ENCODE measurements at places on chromosomes 6 and 20. TPM values are rescaled to one million over a fixed set of nuclear protein-coding genes. Genes with fewer than 3 reads are reported as not detected.

Gene HMGCLL1
- 1.2 TPM for total RNA-seq

Gene GSTA2
- not detected for total RNA-seq

Gene PNPLA1
- not detected for total RNA-seq

Gene ERVFRD-1
- total RNA-seq = not detected

Gene ARFGEF2
- 36.4 TPM for total RNA-seq

Gene TAAR2
- not detected for total RNA-seq

Gene POM121L2
- total RNA-seq = not detected

Gene TRAPPC3L
- total RNA-seq = 0.24 TPM

Gene VGLL2
- 1.7 TPM for total RNA-seq

DNA sequence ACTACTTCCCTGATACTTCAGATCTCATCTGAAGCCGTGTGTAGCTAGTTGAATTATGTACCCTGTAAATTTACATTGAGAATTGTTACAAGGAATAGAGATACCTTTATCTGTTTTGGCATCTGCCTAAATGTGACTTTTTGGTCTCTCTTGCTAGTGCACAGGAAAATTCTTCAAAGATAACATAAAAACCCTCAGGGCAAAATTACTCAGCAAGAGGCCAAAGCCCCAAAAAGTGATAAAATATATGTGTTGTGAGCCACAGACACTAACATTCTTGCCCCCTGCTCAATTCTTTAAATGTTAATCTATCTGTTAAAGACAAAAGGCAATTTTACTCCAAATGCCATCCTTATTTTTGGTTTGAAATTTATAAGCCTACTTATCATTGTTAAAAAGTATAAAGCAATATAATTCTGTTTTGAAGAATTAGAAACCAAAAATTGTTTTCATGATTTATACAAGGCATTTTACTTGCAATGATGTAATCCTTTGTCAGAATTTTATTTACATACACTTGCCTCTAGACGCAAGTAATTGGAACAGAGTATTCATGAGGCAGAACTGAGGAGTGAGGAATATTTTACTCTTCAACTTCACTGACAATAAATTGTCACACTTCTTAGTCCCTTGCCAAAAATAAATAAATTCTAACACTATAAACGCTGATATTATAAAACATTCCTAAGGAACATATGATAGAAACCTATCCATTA is 186.2 kb downstream of the EPM2A start:
- no peak for DNase-seq

GRCh38 chr6:87738000-87738399 is 36.0 kb upstream of the AKIRIN2 start:
- no peak for DNase-seq

DNA sequence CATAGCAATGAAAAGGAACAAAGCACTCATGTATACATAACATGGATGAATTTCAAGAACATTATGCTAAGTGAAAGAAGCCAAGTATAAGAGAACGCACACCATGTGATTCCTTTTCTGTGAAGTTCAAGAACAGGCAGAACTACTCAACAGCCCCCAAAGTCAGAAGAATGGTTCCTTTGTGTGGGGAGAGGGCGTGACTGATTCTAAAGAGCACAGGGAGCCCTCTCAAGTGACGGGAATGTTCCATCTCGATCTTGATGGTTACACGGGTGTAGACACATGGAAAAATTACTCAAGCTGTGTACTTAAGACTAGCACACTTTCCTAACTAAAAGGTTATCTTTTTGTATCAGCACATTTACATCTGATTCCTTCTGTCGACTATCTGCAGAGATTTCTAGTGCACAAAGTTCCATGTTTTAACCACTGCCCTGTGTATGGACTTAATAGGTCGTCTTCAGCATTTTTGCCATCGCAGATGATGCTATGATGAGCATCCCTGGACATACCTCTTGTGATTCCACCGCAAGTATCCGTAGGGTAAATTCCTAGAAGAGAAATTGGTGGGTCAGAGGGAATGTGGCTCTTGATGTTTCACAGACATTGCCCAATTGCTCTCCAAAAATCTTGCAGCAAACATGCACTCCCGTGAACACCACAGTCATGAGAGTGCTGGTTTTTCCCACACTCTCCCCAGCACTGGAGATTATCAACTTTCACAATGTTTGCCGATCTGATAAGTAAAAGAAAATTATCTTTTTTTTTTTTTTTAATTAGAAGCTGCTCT is 279.3 kb downstream of the BMP7 start:
- DNase-seq = no peak

GRCh38 chr20:2558581-2559278 is 22.4 kb downstream of the TMC2 start:
- DNase-seq = no peak

GRCh38 chr6:44653761-44654218 is 266.3 kb downstream of the CDC5L start:
- no peak for DNase-seq

GRCh38 chr6:147000545-147001488 is 203.4 kb upstream of the STXBP5 start:
- DNase-seq = no peak

GRCh38 chr6:134774201-134774638 is 175.7 kb downstream of the ALDH8A1 start:
- no peak for DNase-seq

GRCh38 chr6:102549221-102549874 is 1155.8 kb downstream of the GRIK2 start:
- DNase-seq = no peak

- DNase-seq = no peak
Measured at GRCh38 chr20:16095226-16095625, 478.0 kb downstream of the KIF16B start.

GRCh38 chr20:23100720-23101107 is 14.6 kb upstream of the CD93 start:
- no peak for DNase-seq

- no peak for DNase-seq
Measured at GRCh38 chr6:12295558-12296254, 5.5 kb downstream of the EDN1 start.

GRCh38 chr6:129759796-129760605 is 50.0 kb upstream of the ARHGAP18 start:
- DNase-seq = no peak

DNA sequence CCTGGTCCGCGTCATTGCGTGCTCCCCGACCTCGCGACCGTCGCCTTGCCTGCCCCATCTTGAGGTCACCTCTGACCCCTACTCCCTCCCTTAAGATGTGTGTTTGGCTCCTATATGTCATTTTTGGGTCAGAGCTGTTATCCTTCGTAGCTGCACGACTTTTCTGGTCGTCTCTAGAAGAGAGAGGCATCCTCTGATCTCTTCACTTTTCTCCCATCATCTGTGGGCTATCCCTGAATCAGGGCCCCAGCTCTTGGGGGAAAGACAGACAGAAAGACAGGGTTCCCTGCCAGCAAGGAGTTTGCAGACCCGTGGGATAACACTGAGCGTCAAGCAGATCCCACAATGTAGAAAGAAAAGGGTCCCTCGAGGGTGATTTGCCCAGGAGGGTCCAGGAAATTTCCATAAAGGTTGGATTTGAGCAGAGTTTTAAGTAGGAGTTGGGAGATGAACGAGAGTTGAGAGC is 555 bp downstream of the FAM120B start:
- DNase-seq = no peak

DNA sequence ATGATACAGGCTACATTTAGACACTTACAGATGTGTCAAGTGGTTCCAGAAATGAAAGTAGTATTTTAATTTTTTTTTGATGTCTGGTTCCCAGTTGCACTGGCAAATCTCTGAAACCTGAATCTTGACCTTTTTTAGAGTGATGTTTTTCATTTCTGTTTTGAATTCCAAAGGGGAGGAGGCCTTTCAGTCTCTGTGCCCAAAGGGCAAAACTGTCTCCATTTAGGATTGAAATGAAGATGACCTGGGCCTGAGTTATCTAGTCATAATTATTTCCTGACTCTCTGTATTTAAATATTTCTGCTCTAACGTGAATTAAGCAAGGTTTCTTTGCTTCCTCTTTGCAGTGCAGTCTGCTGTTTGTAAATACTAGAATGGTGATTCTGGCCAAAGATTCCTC is 252.9 kb upstream of the ZFP64 start:
- DNase-seq = no peak

DNA sequence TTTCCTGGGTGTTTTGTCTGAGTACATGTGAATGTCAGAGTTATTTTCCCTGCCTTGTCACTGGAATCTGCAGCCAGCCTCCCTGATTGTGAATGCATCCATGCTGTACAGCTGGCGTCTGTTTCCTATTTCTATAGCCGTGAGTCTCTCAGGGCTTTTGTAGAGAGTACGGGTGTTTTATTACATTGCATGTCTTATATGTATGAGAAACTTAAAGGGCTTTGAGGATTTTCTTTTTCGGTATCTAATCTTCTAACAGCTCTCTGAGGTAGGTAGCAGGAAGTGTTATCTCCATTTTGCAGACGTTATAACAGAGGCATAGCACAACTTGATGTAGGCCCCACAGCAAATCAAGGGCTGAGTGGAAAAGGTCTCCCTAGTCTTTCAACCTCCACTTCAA is 272.9 kb downstream of the PRL start:
- DNase-seq = no peak

Measured in left cardiac atrium (tissue), 4 donors.